ENCODE measurements at places on chromosomes 12 and 14.

- no peak for DNase-seq
Measured at GRCh38 chr12:5973461-5974115, 28.5 kb upstream of the ANO2 start.

GRCh38 chr12:112243255-112244110 lies 118.1 kb downstream of the TRAFD1 start:
- no peak for DNase-seq

DNA sequence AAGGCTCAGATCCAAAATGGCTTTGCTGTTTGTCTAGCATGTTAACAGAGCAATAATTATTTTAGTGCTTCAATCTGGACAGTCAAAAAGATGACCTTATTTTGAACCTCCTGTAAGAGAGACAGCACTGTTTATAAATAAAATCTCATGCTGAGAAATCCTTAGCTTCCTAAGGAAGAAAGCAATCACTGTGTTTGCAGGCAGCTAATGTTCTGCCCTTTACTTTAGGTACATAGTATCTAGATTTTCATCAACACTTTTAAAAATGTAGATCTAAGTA lies 105.3 kb downstream of the PRKD1 start:
- DNase-seq: no peak

GRCh38 chr12:108592033-108592909 lies 5.6 kb downstream of the TMEM119 start:
- no peak for DNase-seq

DNA sequence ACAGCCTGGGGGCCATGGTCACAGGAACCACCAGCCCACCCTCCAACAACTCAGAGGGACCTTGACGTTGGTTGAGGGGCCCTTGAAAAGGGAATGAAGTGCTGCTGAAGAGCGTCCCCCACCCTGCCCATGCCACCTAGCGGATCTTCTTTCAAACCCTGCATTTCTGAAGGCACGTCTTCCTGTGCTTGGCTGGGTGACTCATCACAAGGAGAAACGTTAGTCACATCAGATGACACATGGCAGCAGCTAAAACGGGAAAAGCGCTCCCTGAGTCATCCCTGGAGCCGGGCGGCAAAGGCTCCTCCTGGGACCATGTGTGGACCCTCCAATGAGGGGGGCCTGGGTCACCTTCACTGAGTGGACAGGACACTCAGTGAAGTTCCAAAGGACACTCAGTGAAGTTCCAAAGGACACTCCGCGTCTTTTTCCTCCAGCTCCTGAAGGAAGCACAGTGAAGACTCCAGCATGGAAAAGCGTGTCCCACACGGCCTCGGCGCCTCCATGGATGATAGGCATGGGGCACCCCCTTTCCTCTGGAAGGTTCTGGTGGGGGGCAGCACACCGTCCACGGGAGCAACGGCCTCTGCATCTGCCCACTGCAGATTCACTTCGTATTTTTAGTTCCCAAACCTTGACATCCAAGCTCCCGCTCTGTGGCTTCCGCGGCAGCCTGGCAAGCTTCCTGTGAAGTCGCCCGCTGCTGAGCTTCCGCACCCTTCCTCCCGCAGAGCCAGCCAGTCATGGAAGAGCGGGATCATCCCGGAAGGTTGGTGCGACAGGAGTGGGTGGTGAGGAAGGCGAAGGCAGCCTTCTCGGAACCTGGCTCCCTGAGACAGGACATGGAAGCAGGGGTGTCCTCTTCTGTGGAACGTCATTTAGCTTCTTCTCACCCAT lies 383.4 kb downstream of the VRK1 start:
- peak; percentile 13 for DNase-seq

DNA sequence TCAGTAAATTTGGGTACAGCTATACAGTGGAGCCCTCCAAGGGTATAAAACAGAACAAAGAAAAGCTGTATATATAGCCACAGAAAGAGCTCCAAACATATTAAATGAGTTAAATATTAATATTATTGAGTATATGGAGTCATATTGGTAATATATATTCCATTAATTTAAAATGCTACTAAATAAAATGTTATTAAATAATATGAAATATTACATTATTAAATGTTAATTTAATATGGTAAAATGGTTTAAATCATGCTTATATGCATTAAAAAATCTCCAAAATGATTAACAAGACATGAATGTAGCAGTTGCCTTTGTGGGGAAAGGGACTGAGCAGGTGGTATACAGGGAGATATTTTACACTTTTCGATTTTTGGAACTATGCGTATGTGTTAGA lies 164.0 kb downstream of the PELI2 start:
- no peak for DNase-seq

GRCh38 chr12:72036393-72036792 lies 97.7 kb downstream of the TPH2 start:
- DNase-seq: no peak

DNA sequence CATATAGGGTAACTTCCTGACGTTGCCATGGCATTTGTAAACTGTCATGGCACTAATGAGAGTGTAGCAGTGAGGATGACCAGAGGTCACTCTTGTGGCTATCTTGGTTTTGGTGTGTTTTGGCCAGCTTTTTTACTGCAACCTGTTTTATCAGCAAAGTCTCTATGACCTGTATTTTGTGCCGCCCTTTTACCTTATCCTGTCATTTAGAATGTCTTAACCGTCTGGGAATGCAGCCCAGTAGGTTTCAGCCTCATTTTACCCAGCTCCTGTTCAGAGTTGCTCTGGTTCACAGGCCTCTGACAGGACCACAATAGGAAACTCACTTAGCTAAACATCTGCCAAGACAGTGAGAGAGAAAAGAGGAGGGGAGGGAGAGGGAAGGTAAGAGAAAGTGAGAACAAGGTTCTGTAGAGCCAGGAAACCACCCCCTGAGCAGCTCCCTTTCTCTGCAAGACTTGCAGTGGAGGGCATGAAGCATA lies 64.8 kb upstream of the PLEKHG3 start:
- no peak for DNase-seq

DNA sequence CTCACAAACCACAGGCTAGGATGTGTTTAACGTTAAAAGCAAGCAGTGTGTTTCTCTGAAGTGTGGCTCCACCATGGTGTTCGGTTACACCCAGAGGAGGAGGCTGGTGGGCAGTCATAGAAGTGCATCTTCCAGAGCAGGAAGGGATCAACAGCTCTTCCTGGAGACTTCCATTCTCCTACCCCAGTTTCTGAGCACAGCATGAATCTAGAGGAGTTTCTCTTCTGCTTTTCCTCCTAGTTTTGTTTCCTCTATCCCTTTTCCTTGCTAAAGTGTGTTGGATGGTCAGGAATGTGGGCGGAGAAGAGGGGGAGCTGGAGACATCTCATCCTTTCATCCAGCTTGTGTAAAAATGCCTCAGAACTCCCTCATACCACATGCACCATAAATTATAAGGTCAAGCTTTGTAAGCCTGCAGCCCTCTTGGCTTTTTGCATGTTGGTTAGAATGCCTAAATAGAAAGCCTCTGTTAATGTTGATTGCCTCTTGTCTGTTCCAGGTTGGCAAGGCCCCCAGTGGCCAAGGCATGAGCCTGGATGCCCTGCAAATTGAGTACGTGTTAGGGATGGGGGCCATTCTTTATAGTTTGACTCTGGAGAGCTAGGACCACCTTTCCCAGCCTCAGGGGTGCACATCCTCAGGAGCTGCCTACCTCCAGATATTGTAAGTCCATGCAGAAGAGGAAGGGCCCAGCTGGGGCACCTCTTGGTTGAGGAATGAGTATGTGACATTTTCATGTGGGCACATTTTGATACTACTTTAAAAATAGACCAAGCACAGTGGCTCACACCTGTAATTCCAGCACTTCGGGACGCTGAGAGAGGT lies 4.0 kb upstream of the CKAP4 start:
- peak; percentile 40 for DNase-seq

DNA sequence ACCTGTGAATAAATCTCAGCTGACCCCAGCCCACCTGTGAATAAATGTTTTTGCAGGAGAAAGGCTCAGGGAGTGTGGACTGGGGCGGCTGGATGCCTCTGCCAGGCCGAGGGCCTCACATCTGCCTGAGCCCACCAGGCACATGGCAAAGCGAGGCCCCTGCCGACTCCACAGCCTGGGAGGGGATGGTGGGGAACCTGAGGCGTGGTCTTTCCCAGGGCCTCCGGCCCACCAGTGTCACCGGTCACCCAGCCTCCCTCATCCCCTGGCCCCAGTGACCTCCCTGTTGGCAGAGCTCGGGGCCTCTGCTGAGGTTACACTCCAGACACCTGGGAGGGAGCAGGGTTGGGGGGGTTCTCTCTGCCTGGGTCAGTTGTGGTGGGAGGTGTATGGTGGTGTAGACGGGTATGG lies 8.2 kb downstream of the NOC4L start:
- no peak for DNase-seq

DNA sequence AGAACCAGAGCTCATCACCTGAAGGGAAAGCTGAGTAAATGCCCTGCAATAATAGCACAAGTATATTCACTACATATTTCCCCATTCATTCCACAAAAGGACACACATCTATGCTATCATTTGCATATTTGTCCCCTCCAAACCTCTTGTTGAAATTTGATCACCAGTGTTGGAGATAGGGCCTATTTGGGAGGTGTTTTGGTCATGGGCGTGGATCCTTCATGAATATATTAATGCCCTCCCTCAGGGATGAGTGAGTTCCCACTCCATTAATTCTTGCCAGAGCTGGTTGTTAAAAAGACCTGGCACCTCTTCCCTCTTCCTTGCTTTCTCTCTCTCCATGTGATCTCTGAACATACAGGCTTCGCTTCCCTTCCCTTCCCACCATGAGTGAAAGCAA lies 18.6 kb upstream of the ZDHHC17 start:
- no peak for DNase-seq

- DNase-seq: no peak
Measured at GRCh38 chr12:72071030-72071429, 132.4 kb downstream of the TPH2 start.

DNA sequence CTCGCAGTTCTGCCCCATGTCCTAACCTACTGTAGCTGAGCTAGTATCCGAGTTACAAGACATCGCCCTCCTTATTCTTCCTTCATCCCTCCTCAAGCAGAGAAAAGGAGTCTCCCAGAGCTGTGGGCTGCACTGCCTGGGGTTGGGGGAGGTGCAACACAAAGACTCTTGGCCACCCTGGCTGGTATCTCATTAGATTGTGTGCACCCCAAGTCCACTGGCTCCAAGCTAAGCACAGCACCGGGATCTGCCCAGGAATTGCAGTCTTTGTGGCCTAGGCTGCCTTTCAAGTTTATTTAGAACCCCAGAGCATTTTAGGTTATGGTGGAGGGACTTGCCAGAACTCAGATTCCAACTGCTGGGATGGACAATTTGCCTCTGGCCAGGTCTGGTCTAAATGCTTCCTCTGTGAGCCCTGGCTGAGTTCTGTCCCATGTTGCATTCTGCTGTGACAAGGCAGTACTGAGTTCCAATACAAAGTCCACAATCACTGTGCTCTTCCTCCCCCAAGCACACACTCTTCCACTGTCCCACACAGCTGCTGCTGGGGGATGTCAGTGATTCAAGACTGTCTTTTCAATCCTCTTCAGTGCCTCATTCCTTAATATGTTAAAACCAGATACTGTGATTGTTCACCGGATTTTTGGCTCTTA lies 169.6 kb upstream of the CLEC14A start:
- no peak for DNase-seq

DNA sequence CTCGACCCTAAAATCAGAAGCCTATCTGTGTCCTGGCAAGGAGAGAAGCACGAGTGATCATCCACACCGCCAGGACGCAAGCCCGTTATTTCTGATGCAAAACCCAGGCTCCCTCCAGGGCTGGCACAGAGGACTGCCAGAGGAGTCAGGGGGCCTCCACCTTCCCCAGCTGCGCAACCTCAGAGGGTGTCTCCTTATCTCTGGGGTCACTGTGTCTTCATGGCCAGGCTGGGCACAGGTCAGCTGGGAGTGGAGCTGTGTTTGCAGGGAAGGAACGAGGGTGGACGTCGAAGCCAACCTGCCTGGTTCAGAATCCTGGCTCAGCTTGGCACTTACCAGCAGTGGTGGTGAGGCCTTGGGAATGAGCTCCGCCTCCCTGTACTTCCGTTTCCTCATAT lies 12.0 kb upstream of the SERPINA3 start:
- DNase-seq: no peak

- no peak for DNase-seq
Measured at GRCh38 chr14:58584383-58584782, 53.4 kb upstream of the DACT1 start.

GRCh38 chr12:78308701-78309100 lies 478.0 kb downstream of the NAV3 start:
- no peak for DNase-seq

GRCh38 chr14:92914087-92914656 lies 8.8 kb upstream of the CHGA start:
- peak; percentile 63 for DNase-seq

DNA sequence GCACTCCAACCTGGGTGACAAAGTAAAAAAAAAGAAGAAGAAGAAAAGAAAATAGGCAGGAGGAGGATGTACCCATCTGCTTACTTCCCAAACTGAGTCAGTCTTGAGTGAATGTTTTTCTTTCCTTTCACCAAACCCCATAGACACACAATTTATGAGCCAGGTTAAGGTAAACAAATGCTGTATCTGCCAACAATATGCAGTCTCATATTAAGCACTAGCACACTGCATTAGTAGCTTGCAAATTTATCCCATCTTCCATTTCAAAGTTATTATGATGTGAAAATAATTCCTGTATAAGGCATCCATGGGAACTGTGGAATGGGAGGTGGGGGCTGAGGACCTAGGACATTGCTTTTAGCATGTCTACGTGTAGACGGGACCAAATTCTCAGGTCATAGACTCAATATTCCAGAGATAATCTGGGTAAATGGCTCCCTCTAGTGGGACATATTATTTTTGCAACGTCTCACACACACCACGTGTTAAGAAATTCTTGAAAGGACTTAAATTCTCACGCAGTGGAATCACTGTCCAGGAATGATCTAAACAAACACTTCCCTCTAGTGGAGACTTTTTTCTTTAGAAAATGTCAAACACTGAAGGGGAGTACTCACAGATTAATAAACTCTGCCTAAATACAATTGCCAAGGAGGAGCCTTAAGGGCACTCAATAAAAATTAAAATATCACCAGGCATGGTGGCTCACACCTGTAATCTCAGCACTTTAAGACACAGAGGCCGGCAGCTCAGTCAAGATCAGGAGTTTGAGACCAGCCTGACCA lies 17.1 kb upstream of the OR10P1 start:
- peak; percentile 97 for DNase-seq

GRCh38 chr14:104856869-104857860 lies 7.9 kb upstream of the CEP170B start:
- no peak for DNase-seq

DNA sequence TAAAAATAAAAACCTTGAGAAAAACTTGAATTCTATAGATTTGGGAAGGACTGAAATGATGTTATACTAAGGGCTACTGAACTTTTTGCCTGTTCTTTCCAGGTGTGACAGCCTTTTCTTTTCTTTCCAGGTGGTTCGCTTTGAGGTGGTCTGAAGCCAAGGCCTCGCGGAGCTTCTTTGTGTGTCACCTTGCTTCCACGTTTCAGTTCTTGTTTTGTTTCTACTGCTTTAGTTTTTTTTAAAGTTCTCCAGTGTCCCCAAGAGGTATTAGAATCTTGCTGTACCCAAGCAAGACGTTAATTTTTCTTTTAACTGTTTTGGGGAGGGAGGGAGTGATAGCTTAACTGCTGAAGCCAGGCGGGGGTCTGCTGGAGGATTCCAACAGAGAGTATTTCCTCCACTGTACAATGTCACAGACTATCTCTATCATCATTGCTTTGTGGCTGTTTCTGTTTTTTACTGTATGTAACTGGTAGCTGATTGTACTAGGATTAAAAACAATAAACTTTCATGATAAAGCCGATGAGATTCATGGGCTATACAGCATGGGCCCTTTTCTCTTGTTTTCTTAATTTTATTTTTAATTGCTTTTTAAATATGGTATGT lies 40.2 kb downstream of the PROX2 start:
- no peak for DNase-seq
